ENCODE measurements at places on chromosomes 11 and 22. TPM values are rescaled to one million over a fixed set of nuclear protein-coding genes. Genes with fewer than 3 reads are reported as not detected.

Gene RAB36
- total RNA-seq, result 4.1 TPM

Gene CLCF1
- total RNA-seq, result 2.5 TPM

Gene ANGPTL5
- not detected for total RNA-seq

Gene OMP
- total RNA-seq, result not detected

Gene H19
- total RNA-seq, result 126 TPM

DNA sequence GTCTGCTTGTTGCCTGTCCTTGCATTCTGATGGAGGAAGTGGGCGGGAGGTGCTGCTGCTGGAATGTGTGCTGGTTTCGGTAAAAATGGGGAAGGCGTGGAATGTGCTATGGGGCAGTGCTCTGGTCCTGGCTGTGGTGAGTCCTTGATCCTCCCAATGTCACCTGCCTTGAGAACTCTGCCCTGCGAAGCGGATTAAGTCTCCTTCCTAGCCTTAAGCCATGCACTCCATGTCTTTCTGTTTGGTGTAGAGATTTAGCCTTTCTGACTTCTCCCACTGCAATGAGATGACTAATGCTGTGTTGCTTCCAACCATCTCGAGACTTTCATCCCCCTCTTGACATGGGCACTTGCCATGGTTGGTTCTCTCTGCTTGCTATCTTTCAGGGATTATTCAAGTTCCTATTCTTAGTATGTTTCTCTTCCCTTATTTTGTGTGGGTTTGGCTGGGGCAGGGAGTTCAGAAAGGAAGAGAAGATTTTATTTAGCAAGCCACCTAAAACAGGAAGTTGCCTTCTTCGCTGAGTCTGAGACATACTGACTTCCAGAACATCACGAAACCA, 687.9 kb downstream of the NTM start:
- no peak overlapping the region for H3K27ac ChIP-seq
- no peaks in the 10 kb centered on the region for H3K4me1 ChIP-seq
- no peaks in the 10 kb centered on the region for H3K27me3 ChIP-seq
- DNase-seq, result no peak

GRCh38 chr11:14742849-14743559, 99.4 kb downstream of the PDE3B start:
- no peaks in the 10 kb centered on the region for H3K36me3 ChIP-seq
- no peaks in the 10 kb centered on the region for H3K4me1 ChIP-seq
- H3K4me3 ChIP-seq, result no peak overlapping the region
- no peak for DNase-seq
- no peak overlapping the region for H3K27ac ChIP-seq

GRCh38 chr11:125401235-125401634, 94.8 kb downstream of the FEZ1 start:
- H3K27ac ChIP-seq, result no peak overlapping the region
- DNase-seq, result no peak
- H3K4me1 ChIP-seq, result no peaks in the 10 kb centered on the region
- H3K27me3 ChIP-seq, result no peaks in the 10 kb centered on the region
- no peak overlapping the region for H3K4me3 ChIP-seq

DNA sequence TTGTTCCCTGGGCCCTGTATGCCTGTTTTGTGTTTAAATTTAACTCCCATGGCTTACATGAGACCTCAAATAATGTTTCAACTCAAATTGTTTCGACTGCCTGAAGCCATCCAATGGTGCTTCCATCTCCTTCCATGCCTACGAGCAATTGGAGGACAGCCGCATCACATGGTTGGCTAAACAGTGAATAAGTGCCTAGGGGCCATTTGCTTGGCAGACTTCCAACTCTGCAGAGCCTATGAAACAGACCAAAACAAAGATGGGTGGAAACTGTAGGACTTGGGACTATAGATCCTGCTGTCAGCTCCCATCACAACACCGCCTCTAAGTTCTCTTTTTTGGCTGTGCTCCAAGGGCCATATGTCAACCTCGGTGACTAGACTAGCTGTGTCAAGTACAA, 84.1 kb downstream of the PARVA start:
- no peak overlapping the region for H3K4me3 ChIP-seq
- no peaks in the 10 kb centered on the region for H3K36me3 ChIP-seq
- H3K4me1 ChIP-seq, result no peaks in the 10 kb centered on the region
- H3K27me3 ChIP-seq, result no peaks in the 10 kb centered on the region

DNA sequence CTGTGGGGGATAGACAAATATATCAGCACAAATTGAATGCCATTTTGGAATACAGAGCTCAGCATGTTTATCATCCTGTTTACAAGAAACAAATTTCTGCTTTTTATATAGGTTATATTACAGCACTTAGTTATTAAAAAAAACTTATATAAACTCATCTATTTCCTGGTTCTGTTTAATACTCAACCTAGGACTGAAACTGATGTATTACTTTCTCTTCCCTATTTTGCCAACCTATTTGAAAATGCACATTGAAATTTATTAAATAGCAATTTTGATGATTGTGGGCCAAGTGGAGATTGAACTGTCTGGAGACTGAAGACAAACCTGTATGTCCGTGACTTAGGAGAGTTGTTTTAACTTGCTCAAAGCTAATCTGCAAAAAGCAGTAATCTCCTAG, 288.3 kb upstream of the ANO3 start:
- DNase-seq, result no peak
- no peaks in the 10 kb centered on the region for H3K36me3 ChIP-seq
- no peaks in the 10 kb centered on the region for H3K27me3 ChIP-seq
